Kidney tubule cell (primary cell): ENCODE measurements at places on chromosomes 11 and 22.
A peak's percentile ranks its signal among the peaks of the same experiment; 100 is the strongest.

DNA sequence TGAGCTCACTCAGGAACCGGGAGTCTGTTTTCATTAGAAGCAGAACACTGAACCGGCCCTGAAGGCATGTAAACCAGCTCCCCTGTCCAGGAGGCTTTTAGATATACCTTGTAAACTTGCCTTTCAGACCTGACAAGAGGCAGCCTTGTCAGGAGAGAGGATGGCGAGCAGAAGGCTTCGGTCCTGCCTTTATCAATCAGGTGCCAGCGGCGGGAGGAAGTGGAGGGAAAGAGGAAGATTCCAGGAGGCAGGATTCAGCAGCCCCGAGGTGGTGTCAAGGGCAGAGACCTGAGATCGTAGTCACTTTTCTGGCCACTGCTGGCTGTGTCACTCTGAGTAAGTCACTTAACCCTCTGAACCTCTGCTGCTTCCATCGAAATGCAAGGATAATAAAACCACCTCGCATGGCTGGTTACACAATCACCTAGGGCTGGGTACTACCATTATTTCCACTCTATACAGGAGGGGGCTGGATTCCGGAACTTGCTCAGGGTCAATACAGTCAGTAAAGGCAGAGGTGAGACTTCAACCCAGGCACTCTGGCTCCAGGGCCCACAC is 181.0 kb downstream of the CHST1 start:
- DNase-seq = peak; percentile 27

DNA sequence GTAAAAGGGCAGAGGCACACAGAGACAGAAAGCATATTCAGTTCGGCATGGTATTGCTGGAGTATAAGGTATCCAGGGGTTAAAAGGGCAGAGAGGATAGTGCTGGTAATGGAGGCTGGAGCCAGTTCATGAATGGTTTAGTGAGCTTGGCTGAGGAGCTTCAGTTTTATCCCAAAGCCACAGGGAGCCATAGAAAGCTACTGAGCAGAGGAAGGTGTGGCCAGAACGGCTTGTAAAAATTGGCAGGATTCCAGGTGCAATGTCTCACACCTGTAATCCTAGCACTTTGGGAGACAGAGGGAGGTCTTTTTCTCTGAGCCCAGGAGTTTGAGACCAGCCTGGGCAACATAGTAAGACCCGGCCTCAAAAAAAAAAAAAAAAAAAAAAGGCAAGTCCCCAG is 186.1 kb downstream of the MYO18B start:
- no peak for DNase-seq

GRCh38 chr11:71551711-71552110 is 3.5 kb downstream of the KRTAP5-9 start:
- DNase-seq = no peak

DNA sequence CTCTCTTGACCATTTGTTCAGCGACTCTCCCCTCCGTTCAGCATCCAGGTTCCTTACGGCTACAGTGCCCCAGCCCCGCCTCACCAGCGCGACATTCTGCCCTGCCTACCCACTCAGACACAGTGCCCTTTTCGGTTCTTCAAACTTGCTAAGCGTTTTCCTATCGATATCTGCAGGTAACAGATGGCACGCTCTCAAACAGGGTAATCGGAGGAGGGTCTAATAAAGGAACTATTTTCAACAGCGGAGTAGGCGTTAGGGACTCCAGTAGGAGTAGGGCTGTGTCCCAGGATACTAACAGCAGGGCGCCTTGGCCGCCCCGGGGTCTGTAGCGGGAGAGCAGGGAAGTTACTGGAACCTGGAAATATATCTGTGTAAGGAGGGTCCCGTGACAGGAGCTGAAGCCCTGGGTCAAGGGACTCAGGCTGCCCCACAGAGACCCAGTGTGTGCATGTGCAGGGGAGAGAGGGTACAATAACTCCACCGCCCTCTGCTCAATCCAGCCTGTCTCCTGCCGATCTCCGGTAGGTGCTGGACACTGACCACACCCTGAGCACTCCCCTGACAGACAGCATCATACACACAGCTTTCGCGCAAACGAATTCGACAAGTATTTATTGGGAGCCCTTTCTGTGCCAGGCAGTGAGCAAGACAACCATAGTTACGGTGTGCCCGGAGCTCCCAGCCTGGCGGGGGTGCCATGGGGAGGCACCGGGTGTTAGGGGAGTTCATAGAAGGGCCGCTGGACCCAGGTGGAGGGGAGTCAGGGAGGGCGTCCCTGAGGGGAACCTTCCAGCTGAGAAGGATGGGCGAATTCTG is 2.1 kb downstream of the KLHL35 start:
- DNase-seq = no peak

GRCh38 chr22:35457729-35458546 is 58.0 kb downstream of the MCM5 start:
- DNase-seq = no peak

DNA sequence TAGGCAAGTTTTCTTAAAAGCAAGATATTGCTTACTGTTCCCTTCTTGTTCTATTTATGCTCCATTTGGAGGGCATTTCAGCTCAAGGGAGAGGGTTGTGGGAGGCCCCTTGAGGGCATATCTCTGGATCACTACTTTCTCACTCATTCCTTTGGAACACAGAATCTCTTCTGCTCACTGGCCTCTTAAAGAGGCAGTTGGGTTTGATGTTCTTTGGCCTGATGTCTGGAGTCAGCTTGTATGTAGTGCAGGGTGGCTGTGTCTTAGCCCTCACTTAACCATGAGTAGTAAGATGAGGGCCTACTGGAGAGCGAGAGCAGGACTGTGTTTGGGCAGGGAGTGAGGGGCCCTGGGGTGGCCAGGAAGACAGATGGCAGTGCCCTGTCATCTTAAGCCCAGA is 3.6 kb downstream of the INCENP start:
- no peak for DNase-seq

GRCh38 chr11:72838691-72839305 is 24.6 kb downstream of the ATG16L2 start:
- no peak for DNase-seq

DNA sequence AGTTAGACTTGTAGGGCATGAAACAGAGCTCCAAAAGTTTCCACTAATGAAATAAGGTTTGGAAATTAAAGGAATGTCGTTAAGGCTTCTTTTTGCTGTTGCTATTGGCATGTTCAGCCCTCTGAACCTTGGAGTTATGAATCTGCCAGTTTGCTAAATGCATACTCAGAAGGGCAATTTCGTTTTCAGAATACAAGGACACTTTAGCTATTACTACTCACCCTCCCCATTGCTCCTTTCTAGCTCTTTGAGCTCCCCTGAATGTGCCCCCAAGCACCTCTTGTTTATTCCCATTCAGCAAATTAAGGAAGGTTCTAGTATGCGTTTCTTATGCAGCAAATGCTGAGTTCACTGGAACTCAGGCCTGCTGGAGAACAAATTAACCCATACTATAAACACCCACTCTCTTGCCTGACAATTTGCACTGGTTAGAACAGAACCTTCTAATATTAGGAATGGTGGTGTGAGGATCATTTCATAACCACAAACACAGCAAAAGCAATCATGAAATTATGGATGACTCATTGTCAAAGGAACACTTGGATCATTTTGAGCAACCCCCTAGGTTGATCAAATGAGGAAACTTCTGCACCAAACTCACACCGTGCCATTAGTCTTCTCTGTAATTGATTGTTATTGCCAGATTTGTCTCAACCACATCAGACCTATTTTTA is 26.2 kb upstream of the LIN7C start:
- no peak for DNase-seq

DNA sequence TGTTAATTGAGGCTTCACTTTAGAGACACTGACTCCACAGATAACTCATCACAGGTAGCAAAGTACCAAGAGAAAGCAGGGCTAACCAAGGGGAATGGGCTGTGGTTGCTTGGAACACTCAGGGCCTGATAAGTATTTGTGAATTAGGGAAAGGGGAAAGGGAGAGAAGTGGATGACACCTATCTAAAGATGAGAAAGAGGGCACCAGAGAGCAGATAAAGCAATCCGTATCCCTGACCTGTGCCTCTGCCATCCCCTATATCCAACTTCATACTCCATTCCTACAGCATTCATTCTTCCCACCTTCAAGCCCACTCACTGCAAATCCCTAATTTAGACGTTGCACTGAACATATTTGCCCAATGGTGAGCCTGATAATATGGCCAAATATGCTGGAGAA is 43.0 kb upstream of the API5 start:
- no peak for DNase-seq

GRCh38 chr22:50601669-50602337 is 1.2 kb downstream of the MAPK8IP2 start:
- DNase-seq = no peak

GRCh38 chr11:65446446-65447277 is 24.1 kb downstream of the NEAT1 start:
- DNase-seq = peak; percentile 41

- DNase-seq = no peak
Observed at GRCh38 chr11:15841931-15842740, 514.2 kb downstream of the SOX6 start.
